RCC 7860 (cell line): ENCODE measurements at places on chromosomes 1 and 21.

DNA sequence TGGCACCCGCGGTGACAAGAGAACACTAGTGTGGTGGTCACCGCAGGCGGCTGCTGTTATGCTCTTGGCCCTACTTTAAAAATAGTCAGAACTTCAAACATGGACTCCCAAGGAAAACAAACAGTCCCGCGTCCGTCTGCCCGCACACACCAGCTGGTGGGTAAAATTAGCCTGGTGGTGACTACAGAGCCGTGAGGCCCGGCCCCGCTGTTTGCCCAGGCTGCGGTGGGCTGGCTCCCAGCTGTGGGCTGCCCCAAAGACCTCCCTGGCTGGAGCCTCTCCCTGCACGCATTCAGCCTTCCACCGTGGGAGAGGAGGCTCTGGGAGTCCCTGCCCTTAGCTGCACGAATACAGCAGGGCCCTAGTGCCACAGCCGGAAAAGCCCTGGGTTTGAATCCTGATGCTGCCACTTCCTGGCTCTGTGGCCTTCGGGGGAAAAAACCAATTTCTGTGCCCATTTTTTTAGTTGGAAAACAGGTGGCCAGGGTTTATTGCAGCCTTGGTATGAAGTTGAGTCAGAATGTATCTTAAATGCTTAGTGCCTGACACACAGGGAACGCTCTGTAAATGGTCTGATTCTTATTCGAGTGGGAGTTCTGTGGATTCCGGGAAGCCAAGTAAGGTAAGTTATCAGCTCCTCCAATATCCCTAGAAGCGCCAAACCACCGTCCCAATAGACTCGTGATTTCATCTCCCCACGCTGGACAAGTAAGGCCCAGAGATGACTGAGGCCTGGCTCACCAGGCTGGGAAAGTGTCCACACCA is 58.2 kb downstream of the ALPL start:
- DNase-seq = no peak

- DNase-seq = peak; percentile 25
These were observed at the start of gene BMP8B for GRCh38 chr1:39788758-39789570. Gene BMP8B, minus strand, starts transcription at chr1:39788865. Its CDS starts 380 bp downstream, at chr1:39788485.

GRCh38 chr1:167714098-167714438 is 7.7 kb upstream of the MPZL1 start:
- DNase-seq = peak; percentile 76

DNA sequence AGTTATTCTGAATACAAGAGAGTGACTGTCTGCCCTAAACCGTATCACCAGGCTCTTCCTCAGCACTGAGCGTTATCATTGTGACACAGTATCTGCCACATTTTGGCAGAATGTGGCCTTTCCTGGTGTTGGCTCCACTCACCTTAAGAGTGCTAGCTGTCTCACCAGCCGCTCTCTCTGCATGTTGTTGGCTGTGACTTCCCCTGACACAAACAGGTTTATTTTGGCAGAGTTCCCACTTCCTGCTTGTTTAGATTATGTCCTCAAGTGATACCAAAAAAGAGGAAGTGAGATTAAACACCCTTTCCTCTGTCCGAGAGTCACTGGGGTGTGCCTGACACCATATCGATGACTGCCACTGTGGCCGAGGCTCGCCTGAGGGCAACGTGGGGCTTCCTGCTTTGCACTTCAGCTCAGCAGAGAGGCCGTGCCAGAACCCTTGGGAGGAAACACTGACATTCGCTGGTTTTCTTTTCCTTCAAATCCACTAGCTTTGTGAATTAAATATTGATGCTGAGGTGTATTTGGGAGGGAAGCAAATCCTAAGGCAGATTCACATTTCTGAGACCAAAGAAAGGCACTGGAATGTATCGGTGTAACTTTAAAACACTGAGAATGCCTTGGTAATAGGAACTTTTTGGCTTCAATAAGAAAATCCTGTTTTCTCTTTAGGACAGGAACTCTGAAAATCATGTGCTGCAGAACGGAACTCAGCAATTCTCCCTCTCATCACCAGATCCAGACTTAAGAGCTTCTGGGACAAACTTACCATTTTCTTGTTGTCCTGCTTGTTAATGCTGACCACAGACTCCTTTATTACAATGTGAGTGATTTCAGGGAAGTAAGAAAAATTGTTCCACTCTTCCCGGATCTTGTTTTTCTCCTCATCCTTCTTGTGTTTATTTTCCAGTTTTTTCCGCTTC is 102.1 kb downstream of the JAK1 start:
- DNase-seq = no peak

- no peak for DNase-seq
These were observed 53.7 kb downstream of the PLD5 start for GRCh38 chr1:242470774-242471173.

- no peak for DNase-seq
These were observed 521 bp upstream of the NADK start for GRCh38 chr1:1778663-1779319.

- DNase-seq = no peak
These were observed 46.3 kb downstream of the AIDA start for GRCh38 chr1:222665964-222666363.

- no peak for DNase-seq
These were observed 394.0 kb downstream of the NPHP4 start for GRCh38 chr1:5597991-5598823.

GRCh38 chr1:19800076-19800804 is 524 bp upstream of the TMCO4 start:
- DNase-seq = peak; percentile 83

- no peak for DNase-seq
These were observed 2.3 kb downstream of the PYHIN1 start for GRCh38 chr1:158933621-158934020.

GRCh38 chr1:87329526-87330056 is 911 bp downstream of the LMO4 start:
- no peak for DNase-seq

- DNase-seq = no peak
These were observed 936 bp upstream of the NCAM2 start for GRCh38 chr21:20997311-20997635.

GRCh38 chr21:42287193-42288083 is 27.8 kb downstream of the TFF3 start:
- no peak for DNase-seq

- no peak for DNase-seq
These were observed 63.1 kb downstream of the MATN1 start for GRCh38 chr1:30660241-30660640.

DNA sequence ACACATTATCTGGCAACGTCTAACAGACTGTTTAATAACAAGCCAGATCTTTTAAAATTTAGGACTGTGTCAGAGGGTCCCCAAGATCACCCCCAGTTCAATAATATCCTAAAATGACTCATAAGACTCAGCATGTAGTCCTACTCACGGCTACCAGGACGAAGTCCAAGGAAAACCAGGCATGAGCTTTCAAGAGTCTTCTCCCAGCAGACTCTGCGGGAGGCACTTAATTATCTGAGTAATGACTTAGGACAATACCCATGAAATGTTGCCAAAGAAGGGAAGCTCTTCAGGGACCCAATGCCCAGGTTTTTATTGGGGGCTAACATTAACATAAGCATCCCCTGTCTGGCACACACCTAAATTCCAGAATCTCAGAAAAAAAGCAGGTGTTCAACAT is 7.0 kb downstream of the HFM1 start:
- DNase-seq = no peak

- DNase-seq = no peak
These were observed 11.5 kb downstream of the AIM2 start for GRCh38 chr1:159065106-159065505.

DNA sequence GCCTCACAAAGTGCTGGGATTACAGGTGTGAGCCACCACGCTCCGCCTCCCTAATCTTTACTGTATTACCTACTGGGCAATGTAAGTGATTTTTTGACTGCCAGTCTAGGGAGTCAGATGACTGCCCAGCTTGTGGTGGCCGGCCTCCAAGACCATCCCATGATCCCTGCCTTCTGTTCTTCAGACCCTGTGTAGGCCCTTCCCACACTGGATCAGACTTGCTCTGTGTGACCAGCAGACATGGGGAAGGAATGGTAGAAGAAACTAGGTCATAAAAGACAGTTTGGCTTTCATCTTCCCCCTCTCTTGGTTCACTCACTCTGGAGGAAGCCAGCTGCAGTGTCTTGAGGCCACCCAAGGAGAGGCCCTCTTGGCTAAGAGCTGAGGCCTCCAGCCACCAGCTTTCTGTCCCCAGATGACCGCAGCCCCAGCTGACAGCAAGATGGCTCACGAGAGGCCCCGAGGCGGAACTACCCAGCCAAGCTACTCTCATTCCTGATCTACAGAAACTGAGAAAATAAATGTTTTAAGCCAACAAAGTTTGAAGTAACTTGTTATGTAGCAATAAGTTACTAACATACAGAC is 14.5 kb upstream of the CBR3 start:
- no peak for DNase-seq

DNA sequence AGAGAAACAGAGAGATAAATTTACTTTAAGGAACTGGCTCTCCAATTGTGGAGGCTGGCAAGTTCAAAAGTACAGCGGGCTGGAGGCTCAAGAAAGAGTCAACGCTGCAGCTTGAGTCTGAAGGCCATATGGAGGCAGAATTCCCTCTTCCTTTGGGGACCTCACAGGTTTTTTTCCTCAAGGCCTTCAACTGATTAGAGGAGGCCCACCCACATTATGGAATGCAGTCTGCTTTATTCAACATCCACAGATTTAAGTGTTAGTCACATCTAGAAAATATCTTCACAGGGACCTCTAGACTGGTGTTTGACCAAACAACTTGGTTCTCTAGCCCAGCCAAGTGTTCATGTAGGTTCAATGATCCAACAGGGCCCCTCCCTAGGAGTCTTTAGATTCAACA is 117.8 kb downstream of the SLC35F3 start:
- DNase-seq = no peak

GRCh38 chr1:203089001-203089650 is 3.3 kb upstream of the MYOG start:
- no peak for DNase-seq

GRCh38 chr1:48023488-48023887 is 26.3 kb upstream of the TRABD2B start:
- DNase-seq = no peak

- no peak for DNase-seq
These were observed 106.3 kb downstream of the KCNT2 start for GRCh38 chr1:196501760-196502428.

- DNase-seq = no peak
These were observed 1256.9 kb downstream of the BRINP3 start for GRCh38 chr1:189220750-189221149.

DNA sequence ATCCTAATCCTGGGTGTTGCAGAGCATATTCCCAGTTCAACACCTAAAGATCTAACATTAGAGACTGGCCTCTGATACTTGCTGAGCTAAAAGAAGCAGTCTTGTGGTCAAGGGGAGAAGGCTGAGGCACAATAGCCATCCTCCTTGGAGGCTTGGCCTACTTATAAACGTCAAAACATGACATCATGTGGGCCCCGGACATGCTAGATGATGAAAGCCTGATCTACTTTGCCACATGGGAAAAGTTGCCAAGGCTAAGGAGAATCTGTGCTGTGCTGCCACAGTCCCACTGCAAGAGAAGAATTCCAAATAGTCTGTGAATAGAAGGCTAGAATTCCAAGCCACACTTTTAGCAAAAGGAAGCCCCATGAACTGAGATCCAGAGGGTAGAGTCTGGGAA is 43.9 kb upstream of the SAMD13 start:
- no peak for DNase-seq

DNA sequence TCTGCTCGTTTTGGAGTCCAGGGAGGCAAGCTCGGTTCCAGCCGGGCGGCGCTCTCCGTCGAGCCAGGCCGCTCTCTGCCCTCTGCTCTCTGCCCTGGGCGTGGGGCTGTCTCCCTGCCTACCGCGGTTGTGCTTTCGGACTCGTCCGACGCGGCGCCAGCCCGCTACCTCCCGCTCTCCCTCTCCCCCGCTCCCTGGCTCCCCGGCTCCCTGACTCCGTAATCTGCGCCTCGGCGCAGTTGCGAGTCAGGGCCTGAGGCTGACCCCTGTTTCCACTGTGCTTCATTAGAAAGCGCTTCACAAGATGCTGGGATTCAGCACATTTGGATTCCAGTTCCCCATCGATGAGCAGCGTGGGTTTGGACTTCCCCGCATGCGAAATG is 2.2 kb downstream of the SOX13 start:
- DNase-seq = no peak

DNA sequence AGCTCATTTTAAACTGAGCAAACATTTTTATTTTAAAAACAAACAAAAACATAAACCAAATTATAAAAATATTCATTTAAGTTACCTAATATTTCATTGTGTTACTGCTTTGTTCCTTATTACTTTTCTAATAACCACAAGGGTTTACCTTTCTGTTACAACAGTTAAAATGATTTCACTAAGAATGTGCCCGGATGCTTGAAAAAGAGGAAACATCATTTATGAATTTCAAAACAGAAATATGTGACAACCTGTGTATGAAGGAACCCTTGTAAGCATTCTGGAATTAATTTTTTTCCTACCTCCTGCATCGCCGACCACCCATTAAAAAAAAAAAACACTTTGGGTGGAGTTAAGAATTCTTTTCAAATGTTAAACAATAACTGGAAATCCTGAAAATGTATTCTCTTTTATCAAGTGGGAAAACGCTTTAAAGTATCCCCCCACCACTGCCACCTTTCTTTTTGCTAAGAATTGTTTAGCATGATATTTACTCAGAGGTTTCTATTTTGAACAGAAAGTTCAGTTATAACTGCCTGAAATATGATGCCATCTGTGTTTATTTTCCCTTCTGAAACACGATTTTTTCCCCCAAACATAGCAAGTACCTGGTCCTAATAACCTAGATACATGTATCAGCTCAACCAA is 9.1 kb downstream of the CYYR1 start:
- no peak for DNase-seq

DNA sequence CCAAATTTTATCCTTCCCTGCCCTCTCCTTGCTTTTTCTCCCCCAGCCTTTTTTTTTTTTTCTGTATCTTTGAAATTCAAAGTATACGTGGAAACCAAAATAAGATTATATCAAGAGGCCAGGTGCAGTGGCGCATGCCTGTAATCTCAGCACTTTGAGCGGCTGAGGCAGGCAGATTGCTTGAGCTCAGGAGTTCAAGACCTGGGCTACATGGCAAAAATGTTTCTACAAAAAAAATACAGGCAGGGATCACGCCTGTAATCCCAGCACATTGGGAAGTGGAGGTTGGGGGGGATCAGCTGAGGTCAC is 6.6 kb upstream of the PRCC start:
- no peak for DNase-seq

DNA sequence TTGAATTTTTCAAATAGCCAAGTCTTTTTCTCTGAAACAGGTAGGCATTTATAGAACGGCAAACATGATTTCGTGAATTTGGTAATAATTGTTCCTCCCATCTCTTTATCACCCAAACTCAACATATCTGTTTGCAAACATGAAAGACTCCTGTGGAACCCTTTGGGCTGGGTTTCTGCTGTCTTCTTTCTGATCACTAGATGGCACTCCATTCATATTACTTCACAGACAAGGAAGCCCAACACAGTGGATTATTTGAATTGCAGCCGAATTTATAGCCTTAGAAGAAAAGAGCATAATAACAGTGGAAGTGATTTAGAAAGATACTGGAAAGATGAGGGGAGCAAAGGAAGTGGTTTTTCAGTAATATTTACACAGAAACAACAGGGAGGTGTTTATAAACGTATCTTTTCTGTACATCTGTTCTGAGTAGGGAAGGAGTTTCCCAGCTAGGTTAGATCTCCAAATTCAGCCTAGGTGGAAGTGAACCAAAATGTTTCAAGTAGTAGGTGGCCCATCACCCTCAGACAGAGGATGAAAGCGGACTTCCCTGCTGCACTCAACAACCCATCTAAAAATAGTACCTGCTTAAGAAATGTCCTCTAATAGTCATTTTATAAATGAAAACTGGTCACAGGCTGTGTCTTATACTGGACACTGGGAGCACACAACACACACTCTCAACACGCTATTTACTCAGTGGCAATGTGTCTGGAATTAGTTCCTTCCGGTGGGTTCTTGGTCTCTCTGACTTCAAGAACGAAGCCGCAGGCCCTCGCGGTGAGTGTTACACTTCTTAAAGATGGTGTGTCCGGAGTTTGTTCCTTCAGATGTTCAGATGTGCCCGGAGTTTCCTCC is 67.6 kb downstream of the MAP3K21 start:
- DNase-seq = peak; percentile 58
